ENCODE measurements at places on chromosomes 16 and 17. TPM values are rescaled to one million over a fixed set of nuclear protein-coding genes. Genes with fewer than 3 reads are reported as not detected.

DNA sequence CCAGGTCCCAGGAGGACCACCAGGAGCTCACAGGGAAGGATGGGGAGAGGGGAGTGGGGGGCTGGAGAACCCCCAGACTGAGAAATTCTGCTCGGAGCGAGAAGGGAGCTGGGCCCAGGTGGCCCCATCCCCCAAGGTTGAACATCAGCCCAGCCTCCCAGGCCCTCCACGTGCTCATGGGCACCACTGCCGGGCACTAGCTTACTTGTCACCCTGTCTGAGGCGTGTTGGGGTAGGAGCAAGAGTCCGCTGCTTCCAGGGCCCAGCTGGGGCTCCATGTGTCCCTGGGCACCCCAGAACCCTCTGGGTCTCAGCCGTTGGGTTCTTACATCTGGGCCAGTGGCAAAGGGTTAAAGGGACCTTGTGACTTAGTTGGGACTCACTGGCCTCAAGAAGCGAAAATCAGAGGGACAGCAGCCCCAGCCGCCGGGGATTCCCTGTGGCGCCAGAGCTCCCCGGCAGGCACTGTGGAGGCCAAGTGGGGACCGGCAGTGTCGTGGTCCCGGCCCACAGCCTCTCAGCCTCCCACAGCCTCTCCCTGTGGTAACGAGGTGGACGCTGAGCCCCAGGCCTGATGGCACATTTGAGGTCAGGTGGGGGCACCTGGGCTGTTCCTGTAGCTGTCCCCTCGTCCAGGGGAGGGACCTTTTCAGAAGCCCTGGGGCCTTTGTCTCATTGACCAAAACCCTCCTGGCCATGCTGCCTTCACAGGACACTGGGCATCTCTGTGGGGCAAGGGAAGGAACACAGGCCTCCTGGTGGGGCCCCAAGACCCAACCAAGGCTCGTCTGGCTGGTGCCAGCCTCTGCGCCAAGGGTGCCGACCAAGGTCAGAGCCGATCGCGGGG is 33.7 kb upstream of the CDH15 start:
- DNase-seq = no peak
- no peaks in the 10 kb centered on the region for H3K4me1 ChIP-seq
- no peaks in the 10 kb centered on the region for H3K27me3 ChIP-seq
- H3K36me3 ChIP-seq = peaks cover 13% of the 10 kb centered on the region

DNA sequence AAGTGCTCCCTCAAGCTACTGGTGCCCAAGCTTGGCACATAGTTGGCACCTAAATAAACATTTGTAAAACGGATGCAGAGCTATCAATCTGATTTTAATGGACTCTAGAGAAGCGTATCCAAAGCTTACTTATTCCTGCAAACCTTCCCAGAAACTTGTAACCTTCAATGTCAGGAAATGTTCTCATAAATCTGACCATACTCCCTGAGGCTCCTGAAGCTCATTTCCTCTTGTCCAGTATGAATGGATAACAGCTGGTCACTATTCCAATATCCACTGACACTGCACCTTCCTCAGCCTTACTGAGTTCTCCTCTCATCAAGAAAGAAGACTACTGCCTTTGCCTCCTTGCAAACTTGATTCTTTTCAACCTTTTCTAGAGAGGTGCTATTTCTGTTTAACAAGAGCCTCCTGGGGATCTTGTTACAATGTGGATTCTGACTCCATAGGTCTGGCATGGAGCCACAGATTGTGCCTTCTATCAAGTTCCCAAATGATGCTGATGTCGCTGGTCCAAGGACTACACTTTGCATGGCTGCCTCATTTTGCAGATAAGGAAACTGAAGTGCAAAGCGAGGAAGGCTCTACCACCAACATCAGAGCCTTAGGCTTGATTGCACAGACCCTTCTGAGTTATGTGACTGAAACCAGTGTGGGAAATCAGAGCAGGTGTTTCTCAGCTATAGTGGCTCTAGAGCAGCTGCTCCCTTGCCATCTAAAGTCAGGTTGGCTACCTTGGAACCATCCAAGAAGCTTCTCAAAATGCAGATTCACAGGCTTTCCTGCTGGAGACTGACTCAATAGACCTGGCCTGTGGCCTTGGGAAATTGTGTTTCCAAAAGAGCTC is 377.8 kb downstream of the SOX9 start:
- no peaks in the 10 kb centered on the region for H3K36me3 ChIP-seq
- H3K27me3 ChIP-seq = no peaks in the 10 kb centered on the region
- no peak overlapping the region for H3K27ac ChIP-seq
- peaks cover 4% of the 10 kb centered on the region for H3K4me1 ChIP-seq
- DNase-seq = no peak

DNA sequence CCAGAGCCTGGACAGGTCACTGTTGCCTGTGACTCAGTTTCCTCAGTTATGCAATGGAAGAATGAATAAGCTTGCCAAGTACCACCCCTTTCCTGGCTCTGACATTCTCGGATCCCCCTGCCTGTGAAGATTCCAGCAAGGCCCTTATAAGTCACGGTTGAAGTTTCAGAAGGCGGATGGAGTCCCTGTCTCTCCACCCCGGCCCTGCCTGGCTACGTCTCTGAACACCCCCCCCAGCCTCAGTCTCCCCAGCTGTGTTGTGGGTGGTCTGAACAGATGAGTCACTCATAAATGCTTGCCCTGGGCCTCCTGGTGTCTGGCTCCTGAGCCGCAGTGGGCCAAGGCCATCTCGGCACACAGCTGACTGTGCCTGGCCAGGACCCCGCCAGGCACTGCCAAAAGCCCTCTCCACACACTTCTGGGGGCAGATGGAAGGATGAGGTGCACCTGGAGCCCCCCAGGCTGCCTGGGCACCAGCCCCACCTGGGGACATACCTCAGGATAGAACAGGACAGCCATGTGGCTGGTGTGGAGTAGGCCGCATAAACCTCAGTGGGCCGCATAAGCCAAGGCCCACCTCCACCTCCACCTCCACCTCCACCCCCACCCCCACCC is 15.4 kb downstream of the VASN start:
- peaks cover 71% of the 10 kb centered on the region for H3K4me1 ChIP-seq
- peak overlapping the region; percentile 58 for H3K27ac ChIP-seq
- peaks cover 24% of the 10 kb centered on the region for H3K36me3 ChIP-seq
- H3K4me3 ChIP-seq = no peak overlapping the region

DNA sequence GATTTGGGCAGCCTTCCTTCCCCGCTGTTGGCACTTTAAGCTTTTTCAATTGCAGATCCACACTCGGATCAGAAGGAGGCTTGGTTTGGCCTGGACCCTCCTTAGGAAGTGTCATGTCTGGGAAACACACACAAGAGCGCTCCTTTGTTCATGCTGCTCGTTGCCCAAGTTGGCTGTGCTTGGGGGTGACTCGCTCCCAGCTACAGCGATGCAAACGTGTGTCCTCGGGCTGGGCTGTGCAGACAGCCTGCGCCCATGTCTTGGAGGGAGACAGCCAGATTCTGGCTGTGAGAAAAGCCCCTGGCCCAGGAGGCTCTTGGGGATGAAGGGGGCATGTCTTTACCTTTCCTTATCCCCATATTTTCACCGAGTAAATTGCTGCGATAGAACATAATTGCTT is 665.6 kb upstream of the EEF2KMT start:
- no peak overlapping the region for H3K27ac ChIP-seq
- no peak overlapping the region for H3K4me3 ChIP-seq
- no peaks in the 10 kb centered on the region for H3K36me3 ChIP-seq
- no peaks in the 10 kb centered on the region for H3K4me1 ChIP-seq
- no peak for DNase-seq

- peaks cover 8% of the 10 kb centered on the region for H3K36me3 ChIP-seq
- DNase-seq = peak; percentile 33
- no peaks in the 10 kb centered on the region for H3K4me1 ChIP-seq
- no peak overlapping the region for H3K27ac ChIP-seq
These were observed 16.1 kb downstream of the PLK1 start for GRCh38 chr16:23694644-23695373.

DNA sequence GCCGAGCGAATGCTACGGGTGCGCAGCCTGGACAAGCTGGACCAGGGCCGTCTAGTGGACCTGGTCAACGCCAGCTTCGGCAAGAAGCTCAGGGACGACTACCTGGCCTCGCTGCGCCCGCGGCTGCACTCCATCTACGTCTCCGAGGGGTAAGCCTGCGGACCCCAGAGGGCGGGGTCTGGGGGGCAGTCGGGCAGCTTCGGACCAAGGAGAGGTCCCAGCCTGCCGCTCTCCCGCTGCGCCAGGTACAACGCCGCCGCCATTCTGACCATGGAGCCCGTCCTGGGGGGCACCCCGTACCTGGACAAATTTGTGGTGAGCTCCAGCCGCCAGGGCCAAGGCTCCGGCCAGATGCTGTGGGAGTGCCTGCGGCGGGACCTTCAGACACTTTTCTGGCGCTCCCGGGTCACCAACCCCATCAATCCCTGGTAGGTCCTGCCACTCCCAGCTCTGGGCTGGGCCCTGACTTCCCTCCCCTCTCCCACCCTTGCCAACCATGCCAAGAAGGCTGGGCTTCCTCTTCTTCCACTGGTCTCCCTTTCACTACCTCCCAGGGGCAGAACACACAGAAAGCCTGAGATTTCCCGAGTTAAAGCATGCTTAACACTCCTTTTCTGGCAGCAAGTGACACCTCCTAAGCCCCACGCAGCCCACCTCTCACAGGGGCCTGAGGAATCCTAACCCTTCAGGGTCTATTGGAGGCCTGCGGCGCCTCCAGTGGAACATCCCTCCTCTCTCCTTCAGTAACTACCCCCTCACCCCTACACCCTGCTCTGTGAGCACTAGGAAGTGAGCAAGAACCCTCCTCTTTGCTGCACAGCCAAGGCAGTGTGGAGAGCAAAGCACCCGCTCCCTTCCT is 3.2 kb downstream of the NAGS start:
- peak overlapping the region; percentile 79 for H3K4me3 ChIP-seq
- peak overlapping the region; percentile 44 for H3K27ac ChIP-seq
- peaks cover 3% of the 10 kb centered on the region for H3K36me3 ChIP-seq
- H3K4me1 ChIP-seq = peaks cover 14% of the 10 kb centered on the region
- no peaks in the 10 kb centered on the region for H3K27me3 ChIP-seq
- peak; percentile 22 for DNase-seq

DNA sequence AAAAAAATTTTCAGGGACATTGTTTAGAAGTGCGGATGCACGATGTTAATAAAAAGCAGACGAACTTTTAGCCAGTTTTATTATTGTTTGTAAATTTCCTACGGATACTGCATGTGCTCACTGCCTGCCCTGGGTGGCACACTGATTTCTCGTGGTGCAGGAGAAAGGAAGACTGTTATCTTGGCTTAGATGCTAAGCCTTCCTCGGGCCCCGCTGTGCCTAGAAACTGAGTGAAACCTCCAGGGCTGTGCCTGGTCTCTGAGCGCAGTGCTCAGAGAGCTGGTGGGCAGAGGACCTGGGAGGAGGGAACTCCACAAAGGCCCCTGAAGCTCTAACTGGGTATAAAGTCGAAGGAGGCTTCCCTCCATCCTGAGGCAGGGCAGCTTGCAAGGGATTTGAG is 35.4 kb upstream of the TNRC6C start:
- H3K27ac ChIP-seq = no peak overlapping the region
- H3K27me3 ChIP-seq = peaks cover 2% of the 10 kb centered on the region
- no peaks in the 10 kb centered on the region for H3K4me1 ChIP-seq
- no peak overlapping the region for H3K4me3 ChIP-seq
- H3K36me3 ChIP-seq = no peaks in the 10 kb centered on the region

- H3K27ac ChIP-seq = no peak overlapping the region
- H3K4me3 ChIP-seq = no peak overlapping the region
- H3K27me3 ChIP-seq = peaks cover 2% of the 10 kb centered on the region
These were observed 87.7 kb upstream of the CCL2 start for GRCh38 chr17:34167354-34167753.

GRCh38 chr17:19874256-19874655 is 6.5 kb upstream of the ULK2 start:
- no peak overlapping the region for H3K4me3 ChIP-seq
- H3K27me3 ChIP-seq = peaks cover 14% of the 10 kb centered on the region
- no peak for DNase-seq
- no peak overlapping the region for H3K27ac ChIP-seq
- H3K4me1 ChIP-seq = no peaks in the 10 kb centered on the region

DNA sequence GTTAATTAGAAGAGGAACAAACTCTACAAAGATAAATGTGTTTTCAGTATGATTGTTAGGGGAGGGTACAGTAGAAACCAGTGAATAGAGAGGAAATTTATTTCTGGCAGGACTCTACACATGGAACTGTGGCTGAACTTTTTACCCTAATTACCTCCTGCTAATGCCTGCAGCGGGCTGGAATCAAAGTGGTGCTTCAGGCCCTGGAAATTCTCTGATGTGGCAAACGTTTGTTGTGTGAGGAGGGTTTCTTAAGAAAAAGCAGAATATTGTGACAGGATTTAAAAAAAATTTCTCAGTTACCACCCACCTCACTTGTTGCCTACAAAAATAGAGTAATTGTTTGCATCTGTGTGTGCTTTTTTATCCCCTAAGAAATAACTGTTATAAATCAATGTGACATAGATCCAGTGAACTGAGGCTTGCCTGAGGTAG is 154.5 kb downstream of the BCAS3 start:
- no peak overlapping the region for H3K27ac ChIP-seq
- no peaks in the 10 kb centered on the region for H3K27me3 ChIP-seq
- no peak for DNase-seq
- no peaks in the 10 kb centered on the region for H3K4me1 ChIP-seq
- no peak overlapping the region for H3K4me3 ChIP-seq

DNA sequence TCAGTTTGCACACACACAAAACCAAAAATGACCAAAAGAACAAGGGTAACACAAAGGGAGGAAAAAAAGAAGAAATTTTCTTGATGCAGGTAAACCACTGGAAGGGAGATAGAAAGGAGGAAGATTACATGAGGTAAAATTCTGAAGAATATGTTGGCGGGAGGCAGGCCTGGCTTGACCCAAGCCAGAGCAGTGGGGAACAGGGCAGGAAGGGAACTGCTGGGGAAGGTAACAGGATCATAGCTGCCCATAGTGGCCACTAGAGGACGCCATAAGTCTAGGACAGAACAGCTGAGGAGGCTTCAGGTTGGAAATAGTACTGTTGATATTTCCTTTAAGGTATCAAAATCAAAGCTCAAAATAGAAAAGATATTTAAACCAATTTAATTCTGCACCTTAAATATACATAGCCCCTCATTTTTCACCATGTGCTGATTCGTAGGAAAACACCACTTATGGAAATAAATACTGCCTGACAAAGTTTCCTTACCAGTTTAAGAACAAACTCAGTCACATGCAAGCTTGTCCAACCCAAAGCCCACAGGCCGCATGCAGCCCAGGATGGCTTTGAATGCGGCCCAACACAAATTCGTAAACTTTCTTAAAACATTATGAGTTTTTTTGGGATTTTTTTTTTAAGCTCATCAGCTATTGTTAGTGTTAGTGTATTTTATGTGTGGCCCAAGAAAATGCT is 15.5 kb downstream of the VPS35 start:
- no peaks in the 10 kb centered on the region for H3K4me1 ChIP-seq
- H3K4me3 ChIP-seq = no peak overlapping the region
- no peak overlapping the region for H3K27ac ChIP-seq
- no peaks in the 10 kb centered on the region for H3K27me3 ChIP-seq
- H3K36me3 ChIP-seq = no peaks in the 10 kb centered on the region
- DNase-seq = peak; percentile 72

- no peaks in the 10 kb centered on the region for H3K27me3 ChIP-seq
- H3K4me1 ChIP-seq = no peaks in the 10 kb centered on the region
- no peak overlapping the region for H3K27ac ChIP-seq
- peak; percentile 17 for DNase-seq
- no peak overlapping the region for H3K4me3 ChIP-seq
These were observed 221.2 kb downstream of the CDH13 start for GRCh38 chr16:82848013-82848412.

GRCh38 chr17:3983606-3984484 is 19.6 kb upstream of the ATP2A3 start:
- no peak overlapping the region for H3K4me3 ChIP-seq
- H3K27ac ChIP-seq = no peak overlapping the region
- DNase-seq = peak; percentile 20
- H3K4me1 ChIP-seq = no peaks in the 10 kb centered on the region
- no peaks in the 10 kb centered on the region for H3K27me3 ChIP-seq

The SLFN13 gene
- 2.1 TPM for total RNA-seq

The DPEP1 gene
- total RNA-seq = 0.17 TPM
